ENCODE measurements at places on chromosomes 4 and X.
A peak's percentile ranks its signal among the peaks of the same experiment; 100 is the strongest.

DNA sequence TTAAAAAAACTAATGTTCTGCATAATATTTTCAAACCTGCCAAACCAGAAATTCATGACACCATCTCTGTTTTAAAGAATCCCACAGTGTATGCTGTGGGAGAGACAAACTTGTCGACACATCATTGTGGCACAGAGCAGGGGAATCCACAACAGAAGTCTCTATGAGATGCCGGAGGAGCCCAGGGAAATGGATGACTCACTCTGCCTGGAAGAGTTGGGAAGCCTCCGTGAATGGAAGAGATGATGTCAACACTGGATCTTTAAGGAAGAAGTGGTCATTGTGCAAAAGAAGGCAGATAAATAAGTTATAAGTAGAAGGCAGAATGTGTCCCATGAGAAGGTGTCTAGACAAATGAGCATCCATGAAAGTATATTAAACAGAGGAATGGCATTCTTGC is 595.1 kb downstream of the RAB28 start:
- DNase-seq, result no peak

GRCh38 chrX:119885554-119886428 is 9.9 kb upstream of the AKAP14 start:
- peak; percentile 37 for DNase-seq

- DNase-seq, result no peak
Measured at GRCh38 chr4:111937368-111937767, 207.9 kb upstream of the FAM241A start.

DNA sequence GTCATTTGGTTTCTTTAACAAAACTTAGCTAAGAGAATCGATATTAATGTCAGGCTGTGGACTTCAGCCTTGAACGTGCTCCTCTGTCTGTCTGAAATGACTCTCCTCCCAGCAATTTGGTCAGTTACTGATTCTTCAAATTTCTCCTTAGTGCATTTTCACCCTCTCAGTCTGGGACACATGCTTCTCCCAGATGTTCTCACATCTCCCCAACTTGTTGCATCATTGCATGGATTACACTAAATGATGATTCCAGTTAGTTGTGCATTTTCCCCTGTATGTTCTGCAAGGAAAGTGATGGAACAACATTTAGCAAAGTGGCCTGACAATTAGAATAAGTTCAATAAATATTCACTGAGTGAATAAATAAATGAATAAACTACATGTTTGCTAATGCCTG is 94.4 kb downstream of the NLGN4X start:
- DNase-seq, result no peak

DNA sequence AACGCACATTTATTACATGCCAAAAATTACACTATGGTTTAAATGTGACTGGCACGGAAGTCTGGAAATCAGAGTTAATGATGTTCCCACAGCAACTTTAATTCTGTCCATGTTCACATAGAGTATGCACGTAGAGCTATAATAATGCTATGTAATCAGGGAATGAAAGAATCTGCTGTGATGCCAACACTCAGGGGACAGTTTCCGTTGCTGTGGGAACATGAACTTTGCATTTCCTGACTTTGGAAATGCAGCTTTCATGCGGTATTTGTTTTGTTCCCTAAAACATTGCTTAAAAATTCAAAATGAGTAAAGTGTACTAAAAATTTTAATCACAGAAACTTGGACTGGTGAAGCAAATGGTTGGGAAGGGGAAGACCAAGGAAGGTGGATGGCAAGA is 65.7 kb downstream of the MAGEA1 start:
- no peak for DNase-seq

DNA sequence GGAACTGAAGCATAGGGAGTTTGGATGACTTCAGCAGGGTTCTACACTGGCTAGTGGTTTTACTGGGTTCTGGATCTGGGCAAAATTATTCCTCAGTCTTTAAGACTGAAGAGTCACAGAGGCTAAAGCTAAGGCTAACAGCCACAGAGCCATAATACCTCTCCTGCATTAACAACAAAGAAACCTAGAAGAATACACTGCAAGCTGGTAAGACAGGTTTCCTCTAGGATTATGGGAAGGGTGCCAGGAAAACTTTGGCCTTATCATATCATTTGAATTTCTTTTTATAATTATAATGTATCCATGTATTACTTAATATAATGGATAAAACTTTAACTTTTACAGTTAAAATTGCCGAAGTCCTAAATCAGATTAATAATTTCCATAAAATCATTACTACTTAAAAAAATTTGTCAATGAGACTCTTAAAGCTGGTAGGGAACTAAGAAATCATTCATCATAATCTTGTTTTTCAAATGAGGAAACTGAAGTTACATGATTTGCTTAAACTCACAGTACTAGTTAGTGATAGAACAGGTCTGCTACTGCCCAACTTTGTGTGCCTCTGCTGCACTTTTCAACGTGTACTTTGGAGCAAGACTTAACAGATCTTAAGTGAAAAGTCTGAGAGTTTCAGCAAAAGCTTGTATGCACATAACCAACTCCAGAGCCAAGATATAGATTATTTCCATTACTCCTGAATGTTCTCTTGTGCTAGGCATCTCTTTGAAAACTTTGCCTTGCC is 24.2 kb upstream of the PGRMC2 start:
- DNase-seq, result no peak

GRCh38 chr4:39235021-39235420 is 52.7 kb downstream of the WDR19 start:
- no peak for DNase-seq

DNA sequence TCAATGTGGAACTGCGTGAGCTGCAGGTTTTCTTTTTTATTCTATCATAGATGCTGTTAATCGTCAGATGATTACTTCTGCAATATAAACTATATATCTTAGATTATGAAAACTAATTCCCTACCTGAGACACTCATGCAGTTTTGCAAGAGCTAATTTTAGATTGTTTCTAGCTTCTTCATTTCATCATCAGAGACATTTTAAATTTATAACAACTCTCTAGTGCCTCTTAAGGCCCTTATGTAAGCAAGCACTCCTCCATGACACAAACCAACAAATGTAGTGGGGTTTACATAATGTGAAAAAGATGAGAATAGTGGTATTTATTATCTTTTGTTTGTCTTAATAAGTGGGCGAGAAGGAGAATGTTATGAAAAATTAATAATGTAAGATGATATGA is 170.2 kb upstream of the ETNPPL start:
- no peak for DNase-seq

- DNase-seq, result no peak
Measured at GRCh38 chr4:102114118-102114630, 231.1 kb downstream of the SLC39A8 start.

DNA sequence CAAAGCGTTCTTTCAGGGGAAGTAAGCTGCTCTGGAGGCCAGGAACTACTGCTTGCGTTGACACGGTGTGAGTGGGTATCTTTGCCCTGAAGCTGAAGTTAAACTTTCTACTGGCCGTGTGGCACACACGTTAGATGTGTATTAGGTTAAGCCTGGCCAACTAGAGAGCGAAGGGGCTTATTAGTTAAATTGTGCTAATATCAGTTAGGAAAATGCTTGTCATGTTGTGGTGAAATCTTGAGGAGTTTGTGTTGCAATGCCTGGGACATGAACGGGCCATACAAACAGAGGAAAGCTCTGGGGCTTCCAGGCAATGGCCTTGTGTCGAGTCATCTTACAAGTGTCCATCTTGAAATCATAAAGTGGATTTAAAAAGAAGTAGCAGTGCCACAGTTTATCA is 62.6 kb downstream of the NSUN7 start:
- no peak for DNase-seq

- DNase-seq, result no peak
Measured at GRCh38 chr4:140130677-140131076, 23.3 kb downstream of the MAML3 start.

DNA sequence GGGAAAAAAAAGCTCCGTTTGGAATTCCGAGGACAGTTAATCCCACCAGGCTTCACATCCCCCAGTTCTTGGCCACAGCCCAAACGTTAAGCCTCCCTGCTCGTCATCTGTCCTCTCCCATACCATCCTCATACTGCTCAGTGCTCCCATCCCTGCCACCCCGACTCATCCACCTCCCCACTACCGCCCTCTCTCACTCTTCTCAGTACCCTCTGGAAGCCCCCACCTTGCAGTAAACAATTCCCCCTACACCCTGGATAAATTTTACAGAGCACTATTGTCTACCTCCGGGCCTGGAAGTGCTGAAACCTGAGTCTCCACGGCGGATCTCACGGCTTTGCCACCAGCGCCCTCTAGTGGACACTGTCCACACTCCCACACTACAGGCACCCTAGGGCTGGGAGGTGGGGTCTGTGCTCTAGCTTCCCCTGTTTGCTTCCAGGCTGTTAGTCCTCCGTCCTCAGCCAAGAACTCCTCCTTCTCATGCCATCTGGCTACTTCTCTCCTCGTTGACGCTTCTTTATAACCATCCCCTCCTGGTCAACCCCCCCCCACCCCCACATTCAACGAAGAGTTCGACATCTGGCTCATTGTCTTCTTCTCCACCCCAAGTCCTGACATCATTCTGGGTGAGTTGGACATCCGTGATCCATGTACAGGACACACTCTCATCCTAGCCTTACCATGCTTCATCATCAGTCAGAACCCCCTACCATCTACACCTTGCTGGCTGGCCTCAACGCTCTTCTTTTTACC is 54.5 kb downstream of the RTL9 start:
- DNase-seq, result peak; percentile 74
